Ecto neural progenitor cell (in vitro differentiated cells): ENCODE measurements at places on chromosomes 5 and 9.

- DNase-seq, result no peak
Observed at GRCh38 chr9:125663127-125663526, 43.9 kb downstream of the MAPKAP1 start.

DNA sequence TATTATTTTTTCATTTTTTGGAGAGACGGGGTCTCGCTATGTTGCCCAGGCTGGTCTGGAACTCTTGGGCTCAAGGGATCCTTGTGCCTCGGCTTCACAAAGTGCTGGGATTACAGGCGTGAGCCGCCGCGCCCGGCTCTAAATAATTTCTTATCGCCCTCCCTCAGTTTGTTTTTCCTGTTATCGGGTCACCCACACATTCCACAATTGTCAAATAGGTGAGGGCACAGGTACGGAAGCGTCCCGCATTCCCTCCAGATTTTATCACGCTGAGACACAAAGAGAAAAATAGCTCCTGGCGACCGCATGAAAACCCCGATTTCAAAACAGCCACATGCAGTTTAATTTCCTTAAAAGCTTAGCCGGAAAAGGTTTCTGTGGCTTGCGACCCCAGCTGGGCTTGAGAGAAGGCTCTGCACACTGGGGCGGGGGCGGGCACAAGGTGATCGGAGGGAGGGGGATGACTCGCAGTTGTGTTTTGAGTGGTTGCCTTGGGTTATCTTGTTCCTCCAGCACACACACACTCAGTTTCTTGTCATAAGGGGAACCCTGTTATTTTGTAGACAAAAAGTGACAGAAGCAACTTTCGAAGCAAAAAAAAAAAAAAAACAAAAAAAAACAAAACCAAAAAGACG lies 717 bp upstream of the IQGAP2 start:
- peak; percentile 63 for DNase-seq

GRCh38 chr9:120442308-120442995 lies 137.5 kb downstream of the CDK5RAP2 start:
- no peak for DNase-seq

DNA sequence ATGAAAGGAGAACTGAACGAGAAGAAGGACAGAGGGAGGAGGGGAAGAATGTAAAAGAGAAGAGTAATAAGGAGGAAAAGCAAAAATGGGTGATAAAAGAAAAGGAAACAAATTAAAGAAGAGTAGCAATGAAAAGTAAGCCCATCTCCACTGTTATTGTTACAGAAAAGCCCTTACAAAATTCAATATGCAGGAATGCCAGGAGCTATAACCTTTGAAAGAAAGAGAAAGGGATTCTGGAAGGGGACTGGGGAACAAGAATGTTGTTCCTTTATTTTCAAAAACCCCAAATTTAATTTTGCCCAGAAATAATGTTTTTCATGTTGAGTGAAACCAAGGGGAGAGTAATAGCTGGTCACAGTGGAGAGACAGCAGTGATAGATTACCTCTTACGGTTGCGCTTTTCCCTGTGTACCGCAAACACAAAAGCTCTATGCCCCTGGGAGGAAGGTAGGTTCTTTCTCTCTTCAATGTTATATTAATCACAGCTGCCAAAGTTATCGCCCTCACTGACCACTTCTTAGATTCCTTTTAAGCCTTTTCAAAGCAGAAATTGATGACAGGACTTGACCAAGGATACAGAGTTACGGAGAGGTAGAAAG lies 86.7 kb downstream of the BRINP1 start:
- DNase-seq, result no peak

DNA sequence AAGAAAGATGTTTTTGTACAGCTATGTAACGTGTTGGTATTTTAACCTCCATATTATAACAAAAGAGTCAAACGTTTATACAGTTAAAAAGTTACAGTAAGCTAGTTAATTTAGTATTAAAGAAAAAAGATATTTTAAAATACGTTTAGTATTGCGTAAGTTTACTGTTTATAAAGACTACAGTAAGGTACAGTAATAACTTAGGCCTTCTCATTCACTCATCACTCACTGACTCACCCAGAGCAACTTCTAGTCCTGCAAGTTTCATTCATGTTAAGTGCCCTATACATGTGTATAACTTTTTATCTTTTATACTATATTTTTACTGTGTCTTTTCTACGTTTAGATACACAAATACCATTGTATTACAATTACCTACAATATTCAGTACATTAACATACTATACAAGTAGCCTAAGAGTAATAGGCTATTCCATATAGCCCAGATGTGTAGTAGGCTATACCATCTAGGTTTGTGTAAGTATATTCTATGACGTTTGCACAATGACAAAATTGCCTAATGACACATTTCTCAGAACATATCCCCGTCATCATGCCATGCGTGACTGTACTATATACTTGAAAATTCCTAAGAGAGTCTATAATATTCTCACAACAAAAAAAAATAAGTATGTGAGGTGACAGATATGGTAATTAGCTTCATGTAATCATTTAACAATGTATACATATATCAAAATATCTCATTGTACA lies 33.8 kb downstream of the ERP44 start:
- no peak for DNase-seq

DNA sequence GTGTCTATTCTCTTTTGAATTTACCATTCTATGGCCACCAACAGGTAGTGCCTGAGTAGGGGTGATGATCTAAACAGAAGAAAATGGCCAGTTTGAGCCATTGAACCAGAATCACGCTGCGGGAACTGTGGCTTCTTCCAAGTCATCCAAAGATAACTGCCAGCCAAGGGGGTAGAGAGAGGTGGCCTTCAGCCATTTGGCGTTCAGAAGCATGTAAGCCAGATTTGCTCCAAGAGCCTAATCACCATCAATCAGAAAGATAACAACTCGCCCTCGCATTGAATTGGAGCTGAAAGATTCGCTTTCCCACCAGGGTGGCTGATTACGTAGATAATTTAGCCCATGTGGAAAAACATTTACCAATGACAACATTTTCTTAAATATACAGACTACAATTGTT lies 1302.7 kb upstream of the DMAC1 start:
- DNase-seq, result no peak

DNA sequence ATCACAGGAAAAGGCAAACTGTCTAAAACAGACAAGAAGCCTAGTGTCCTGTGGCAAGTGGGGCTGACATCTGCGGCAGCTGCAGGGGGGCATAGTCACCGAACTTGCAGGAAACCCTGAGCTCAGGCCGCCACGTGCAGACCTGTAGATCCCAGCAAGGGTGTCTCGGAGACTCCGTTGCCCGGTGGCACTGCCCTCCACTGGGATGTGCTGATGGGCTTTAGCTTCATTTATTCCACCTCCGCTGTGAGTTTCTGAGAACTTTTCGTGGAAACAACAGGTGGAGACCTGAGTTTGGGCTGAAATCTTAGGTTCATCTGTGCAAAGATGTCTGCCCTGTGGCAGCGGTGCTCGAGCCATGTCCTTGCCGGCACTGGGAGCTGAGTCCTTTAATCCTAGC lies 22.1 kb downstream of the CEP72 start:
- DNase-seq, result no peak

GRCh38 chr5:116652196-116652729 lies 77.6 kb upstream of the SEMA6A start:
- DNase-seq, result peak; percentile 72

DNA sequence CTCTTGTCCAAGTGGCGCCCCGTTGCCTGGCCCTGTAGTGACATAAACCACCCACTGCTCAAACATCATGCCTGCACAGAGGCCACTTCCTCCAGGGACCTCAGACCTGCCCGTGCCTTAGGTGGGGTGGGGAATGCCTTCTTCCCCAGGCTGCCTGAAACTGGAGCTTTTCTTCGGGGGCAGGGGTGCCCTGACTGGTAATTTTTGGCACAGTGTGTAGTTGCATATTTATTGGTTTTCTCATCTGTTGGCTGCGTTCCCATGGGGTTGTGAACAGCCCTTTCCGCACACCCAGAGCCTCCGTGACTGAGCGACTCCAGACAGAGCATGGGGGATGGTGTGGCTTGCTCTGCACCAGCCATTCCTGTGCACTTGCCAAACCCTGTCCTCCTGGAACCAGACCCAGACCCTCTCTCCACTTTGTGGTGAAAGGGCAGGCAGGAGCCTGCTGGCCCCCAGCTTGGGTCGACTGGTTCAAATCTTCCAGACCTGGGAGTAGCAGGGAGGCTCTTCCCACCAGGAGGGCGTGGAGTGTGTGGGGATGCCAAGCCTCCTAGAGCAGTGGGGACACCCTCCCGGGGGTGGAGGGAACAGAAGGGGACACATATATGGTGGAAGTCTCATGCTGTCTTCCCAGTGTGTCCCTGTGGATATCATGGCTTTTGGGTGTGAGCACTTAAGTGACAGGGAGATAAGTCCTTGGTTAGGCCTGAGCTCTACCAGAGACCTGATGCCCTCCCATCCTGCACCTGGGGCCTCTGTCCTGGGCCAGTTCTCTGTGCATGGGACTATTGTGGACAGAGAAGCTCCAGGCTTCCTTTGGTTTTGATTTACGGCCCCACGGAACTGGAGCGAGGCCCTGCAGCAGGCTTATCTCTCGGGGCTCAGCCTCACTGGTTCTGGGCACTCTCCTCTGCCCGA lies 39.6 kb downstream of the WNK2 start:
- no peak for DNase-seq

DNA sequence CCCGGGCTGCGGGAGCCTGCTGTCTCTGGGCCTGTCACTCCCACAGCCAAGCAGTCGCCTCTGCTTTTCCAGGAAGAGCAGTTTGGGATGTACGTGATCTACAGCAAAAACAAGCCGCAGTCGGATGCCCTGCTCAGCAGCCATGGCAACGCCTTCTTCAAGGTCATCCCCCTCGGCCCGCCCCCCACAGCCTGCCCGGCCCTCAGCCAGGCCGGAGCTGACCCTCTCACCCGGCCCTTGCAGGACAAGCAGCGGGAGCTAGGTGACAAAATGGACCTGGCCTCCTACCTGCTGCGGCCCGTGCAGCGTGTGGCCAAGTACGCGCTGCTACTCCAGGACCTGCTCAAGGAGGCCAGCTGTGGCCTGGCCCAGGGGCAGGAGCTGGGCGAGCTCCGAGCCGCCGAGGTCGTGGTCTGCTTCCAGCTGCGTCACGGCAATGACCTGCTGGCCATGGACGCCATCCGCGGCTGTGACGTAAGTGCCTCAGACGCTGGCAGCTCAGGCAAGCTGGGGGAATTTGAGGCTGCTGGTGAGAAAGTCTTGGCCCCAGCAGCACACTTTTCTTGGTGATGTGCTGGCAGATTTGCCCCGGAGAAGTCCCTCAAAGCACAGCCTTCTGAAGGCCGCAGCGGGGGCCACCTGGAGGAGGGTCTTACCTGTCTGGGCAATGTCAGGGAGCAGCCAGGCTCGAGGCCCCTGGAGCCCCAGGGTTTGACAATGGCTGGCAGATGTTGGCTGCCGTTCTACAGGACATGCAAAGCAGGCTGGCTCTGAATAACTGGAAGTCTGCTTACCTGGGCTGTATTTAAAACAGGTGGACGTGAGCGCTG lies 20.1 kb upstream of the LRRC14B start:
- no peak for DNase-seq

- no peak for DNase-seq
Observed at GRCh38 chr5:110177729-110178128, 488.0 kb downstream of the MAN2A1 start.

GRCh38 chr9:132780230-132781007 lies 97.7 kb downstream of the AK8 start:
- no peak for DNase-seq

GRCh38 chr5:175747539-175748060 lies 89.7 kb downstream of the HRH2 start:
- peak; percentile 9 for DNase-seq

DNA sequence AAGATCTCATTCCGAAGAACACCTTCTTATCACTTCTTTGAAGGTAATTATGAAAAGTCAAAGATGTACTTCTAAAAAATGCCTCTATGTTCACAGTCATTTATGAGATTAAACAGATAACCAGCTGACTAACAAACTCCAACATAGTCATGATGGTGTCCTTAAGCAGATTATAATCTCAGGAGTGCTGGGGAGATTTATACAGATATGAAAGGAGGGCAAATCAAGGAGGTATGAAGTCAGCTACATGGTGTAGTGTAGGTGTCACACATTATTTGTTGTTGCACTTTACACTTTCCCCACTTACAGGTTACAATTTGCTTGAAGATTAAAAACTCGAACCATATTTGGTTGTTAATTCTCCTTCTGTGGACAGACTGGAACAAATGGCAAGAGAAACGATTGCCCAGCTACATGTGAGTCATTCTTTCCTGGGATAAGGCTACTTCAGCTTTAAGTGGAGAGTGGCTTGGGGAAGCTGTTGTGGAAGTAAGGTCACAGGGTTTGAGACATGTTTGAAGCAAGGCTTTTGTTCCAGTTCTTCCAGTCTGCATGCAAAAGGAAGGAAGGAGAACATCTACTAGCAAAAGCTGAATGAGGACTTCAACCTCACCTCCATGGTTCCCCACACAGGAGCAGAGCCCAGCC lies 320.1 kb downstream of the ADGRV1 start:
- DNase-seq, result no peak

- DNase-seq, result no peak
Observed at GRCh38 chr9:38107811-38108304, 38.8 kb upstream of the SHB start.

DNA sequence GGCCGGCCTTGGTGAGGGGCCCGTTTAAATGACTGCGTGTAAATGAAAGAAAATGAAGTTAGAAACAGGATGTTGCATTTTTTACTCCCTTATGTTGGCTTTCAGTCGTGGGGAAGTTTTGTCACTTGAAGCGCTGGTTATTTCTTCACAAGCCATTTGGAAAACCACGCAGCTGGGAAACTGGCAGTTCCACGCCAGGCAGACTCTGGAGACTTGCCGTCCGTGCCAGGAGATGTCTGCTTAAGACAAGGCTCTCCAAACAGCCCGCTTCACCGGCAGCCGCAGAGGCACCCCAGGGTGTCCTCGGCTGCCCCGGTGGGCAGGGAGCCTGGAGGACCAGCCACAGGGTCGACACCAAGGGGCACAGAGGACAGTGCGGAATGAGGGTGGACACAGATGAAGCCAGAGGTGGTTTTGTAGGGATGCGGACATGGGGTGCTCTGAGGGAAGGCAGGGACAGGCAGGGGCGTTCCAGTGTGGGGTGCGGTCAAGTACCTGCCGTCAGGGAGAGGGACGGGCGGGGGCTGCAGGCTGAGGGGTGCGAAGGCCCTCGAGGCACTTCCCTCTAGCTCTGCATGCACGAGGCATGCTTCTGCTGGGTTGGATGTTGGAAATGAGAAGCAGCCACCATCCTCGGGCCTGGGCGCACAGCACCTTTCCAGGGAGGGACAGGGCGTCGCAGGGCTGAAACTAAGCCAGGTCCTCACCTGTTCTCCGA lies 11.1 kb upstream of the AJM1 start:
- no peak for DNase-seq

DNA sequence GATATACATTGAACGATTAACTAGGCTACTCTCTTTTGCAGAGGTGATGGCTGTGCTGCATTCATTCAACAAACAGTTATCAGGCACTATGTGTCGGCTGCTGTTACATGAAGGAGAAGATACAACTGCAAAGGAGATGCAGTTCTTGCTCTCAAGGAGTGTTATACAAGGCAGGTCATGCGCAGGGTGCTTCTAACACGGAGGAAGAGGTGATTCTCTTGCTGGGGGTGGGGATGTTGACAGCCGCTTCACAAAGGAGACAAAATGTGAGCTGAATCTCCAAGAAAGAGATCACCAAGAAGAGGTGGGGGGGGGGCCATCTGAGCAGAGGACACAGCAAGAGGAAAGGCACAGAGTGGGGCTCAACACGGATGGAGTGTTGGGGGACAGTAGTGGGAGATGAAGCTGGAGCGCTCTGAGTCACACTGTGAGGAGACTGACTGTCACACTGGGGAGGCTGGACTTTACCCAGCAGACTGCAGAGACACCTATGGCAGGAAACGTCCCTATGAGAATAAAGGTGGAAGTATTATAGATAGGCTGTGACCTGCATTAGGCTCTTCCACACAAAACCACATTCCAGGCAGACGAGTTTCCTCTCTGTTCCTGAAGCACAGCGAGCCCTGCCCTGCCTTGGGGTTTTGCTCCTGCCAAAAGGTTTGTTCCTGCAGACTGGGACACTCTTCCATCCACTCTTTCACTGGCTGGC lies 20.9 kb downstream of the NDUFA8 start:
- no peak for DNase-seq
